A549 treated with CORT108297 at 1 μM for 4 hours (cell line): ENCODE measurements at places on chromosomes 3 and 15. TPM values are rescaled to one million over a fixed set of nuclear protein-coding genes. Genes with fewer than 3 reads are reported as not detected.

Gene KBTBD13
- total RNA-seq = not detected in 5 replicates

Gene PLSCR5
- total RNA-seq = not detected in 5 replicates

Gene CPNE9
- 0.09 to 0.24 TPM (median 0.14 TPM) in 5 replicates for total RNA-seq

Gene CTXN2
- 0.02 to 0.05 TPM (median 0.03 TPM) in 4 of 5 replicates, not detected in the other for total RNA-seq

Gene PCSK6
- total RNA-seq = 9.7 to 12.7 TPM (median 10.1 TPM) in 5 replicates

Gene FOXB1
- total RNA-seq = not detected in 5 replicates

Gene IGF1R
- total RNA-seq = 44.0 to 72.5 TPM (median 54.4 TPM) in 5 replicates

Gene PAK6
- 0.15 to 0.39 TPM (median 0.22 TPM) in 5 replicates for total RNA-seq

Gene LCTL
- 0.05 TPM in 1 of 5 replicates, not detected in the others for total RNA-seq

Gene SRGAP3
- total RNA-seq = 0.47 to 1.2 TPM (median 0.61 TPM) in 5 replicates
